ENCODE measurements at places on chromosomes 3 and 15.

- peak; percentile 32 for DNase-seq
Observed at GRCh38 chr3:112776000-112776399, 70.7 kb downstream of the CD200R1L start.

DNA sequence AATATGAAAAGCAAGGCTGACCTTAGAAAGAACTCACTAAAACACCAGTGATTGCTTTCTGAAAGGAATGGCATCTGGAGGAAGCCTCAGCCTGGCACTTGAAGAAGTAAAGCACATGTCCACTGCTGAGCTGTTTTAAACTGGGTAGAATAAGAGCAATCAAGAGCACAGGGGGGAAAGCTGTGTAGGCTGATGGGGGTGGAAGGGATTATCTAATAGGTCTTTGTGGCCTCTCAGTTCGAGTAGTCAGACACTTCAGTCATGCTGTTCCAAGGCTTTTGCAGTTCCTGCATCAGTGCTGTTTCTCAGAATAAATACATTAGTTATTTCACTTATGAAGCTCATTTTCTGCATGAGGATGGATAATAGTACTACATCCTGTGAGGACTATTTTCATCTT, 22.6 kb downstream of the CCDC191 start:
- no peak for DNase-seq

- peak; percentile 42 for DNase-seq
Observed at GRCh38 chr3:13141991-13142412, 68.8 kb upstream of the IQSEC1 start.

GRCh38 chr15:98713585-98714001, 65.3 kb downstream of the IGF1R start:
- DNase-seq: no peak

GRCh38 chr3:193940526-193940925, 195.4 kb upstream of the HES1 start:
- DNase-seq: no peak

- no peak for DNase-seq
Observed at GRCh38 chr3:143065364-143065763, 54.2 kb upstream of the CHST2 start.

DNA sequence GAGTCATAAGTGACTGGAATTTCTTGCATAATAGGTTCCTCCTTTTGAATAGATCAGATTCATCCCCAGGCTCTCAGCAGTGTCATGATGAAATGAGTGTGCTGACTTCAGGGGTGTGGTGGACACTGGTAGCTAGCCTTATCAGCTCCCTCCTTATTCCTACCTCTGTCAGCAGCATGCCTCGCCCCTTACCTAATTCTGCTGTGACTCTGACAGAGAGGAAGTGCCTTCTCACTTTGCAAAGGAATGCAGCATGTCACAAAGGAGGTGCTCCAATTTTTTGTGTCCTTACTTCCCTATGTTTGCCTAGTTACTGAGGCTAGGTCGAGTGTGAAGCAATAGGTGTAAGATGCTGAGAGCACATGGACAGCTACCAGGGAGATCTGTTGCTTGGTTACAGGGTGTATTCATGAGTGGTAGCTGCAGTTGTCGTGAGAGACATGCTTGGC, 90.6 kb downstream of the TNFAIP8L3 start:
- DNase-seq: peak; percentile 29

DNA sequence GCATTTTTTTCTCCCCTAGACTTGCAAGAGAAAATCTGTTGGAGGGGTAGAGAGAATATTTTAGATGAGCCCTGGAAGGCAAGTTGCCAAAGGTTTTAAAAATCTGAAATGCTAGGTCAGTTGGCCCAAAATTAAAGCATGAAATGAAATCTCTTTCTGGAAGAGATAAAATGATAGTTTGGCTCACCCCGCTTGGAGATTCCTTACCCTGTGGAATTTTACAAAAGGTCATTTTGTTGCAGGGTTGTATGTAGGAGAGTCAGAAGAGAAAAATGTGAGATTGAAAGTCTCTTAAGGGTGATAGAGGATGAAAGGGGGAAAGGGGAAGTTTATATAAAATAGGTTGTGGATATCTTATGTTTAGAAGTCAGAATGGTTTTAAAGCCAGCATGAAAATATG, 277.8 kb downstream of the CD47 start:
- DNase-seq: no peak

DNA sequence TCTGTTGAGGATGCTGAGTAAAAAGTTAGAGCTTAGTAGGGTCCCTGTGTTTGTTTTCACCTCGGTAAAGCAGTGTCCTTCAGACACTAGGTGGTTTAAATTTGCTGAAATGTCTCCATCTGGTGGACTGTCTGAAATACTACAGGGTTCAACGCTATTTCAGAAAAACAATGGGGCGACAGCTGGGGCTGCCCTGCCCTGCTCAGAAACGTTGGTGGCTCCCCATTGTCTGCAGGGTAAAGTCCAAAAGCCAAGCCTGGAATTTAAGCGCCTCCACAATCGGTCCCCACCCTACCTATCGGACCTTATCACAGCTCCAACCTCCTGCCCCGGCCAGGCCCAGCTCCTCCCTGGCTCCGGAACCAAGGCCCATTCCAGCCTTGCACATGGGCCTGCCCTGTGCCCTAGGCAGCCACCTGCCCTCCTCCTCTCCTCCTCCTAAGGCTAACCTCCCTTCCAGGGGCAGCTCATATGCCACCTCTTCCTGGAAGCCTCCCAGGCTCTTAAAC, 4.3 kb upstream of the TSEN2 start:
- DNase-seq: peak; percentile 59

DNA sequence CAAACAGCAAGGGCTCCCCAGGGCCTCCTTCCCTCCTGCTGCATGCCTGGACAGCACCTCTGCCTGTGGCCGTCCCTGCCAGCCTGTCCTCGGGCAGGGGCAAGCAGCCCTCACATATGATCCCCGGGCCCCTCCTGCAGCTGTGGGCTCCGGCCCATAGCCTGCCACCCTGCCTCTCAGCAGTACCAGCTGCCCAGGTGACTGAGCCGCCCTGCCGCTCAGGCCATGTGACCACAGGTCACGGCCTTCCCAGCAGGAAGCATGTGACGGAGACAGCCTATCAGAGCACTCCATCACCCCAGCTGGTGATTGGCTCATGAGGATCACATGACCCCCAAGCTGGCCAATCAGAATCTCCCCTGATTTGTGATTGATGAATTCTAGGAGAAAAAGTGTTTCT, 23.9 kb downstream of the ALDH1L1 start:
- DNase-seq: peak; percentile 12

DNA sequence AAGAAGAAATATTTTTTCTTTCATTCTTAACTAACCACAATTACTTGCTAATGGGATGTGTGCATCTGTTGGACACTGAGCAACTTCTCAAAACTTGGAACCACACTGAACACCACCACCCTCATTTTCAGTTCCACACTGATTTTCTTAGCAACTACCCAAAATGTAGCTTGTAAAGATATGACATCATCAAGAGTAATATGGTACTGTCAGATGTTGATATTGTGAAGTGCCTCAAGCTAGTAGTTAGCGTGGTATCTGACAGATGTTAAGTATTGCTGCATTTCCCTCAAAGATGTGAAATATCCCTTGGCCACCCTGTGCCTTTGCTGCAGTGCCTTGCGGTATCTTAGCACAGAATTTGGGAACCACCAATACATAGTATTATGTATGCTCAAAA, 9.3 kb downstream of the RFTN1 start:
- no peak for DNase-seq

DNA sequence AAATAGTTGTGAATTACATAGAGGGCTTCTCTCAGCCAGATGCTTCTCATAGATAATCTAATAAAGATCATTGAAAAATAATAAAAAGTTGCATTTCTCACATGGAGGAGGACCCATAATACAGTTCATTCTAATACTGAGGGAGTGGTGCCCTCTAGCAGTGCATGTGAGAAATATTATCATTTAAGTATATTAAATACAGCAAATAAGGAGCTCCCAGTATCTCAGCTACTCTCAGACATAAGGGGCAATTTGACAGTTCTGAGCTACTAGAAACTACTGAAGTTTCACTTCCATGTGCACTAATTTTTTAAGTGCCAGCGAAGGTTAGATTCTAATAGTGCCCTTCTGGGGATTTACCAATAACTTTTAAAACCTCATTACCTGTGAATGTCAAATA, 188.3 kb downstream of the IL5RA start:
- peak; percentile 11 for DNase-seq

- no peak for DNase-seq
Observed at GRCh38 chr15:71595846-71596553, 214.4 kb upstream of the NR2E3 start.

DNA sequence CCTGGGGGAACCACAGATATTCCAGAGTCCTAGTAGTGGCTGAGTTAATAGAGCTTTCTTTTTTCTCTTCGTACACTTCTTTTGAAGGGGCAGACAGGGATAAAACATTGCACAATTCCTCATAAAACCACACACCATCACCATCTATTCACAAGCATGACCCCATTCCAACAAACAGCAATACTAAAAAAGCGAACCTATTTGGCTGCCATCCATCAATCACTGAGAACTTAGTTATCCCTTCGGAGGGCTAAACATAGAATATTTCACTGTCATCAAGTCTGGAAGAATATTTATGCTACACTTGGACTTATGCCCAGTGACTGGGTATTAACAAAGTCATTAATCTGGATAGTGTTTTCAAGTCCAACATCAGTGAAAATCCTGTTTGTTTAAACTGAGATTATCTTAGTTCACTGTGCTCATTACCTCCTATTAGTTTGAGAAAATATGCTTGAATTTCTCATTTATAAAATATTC, 80.3 kb upstream of the PRTG start:
- peak; percentile 70 for DNase-seq

GRCh38 chr15:41241221-41241964, 10.3 kb downstream of the CHP1 start:
- no peak for DNase-seq

DNA sequence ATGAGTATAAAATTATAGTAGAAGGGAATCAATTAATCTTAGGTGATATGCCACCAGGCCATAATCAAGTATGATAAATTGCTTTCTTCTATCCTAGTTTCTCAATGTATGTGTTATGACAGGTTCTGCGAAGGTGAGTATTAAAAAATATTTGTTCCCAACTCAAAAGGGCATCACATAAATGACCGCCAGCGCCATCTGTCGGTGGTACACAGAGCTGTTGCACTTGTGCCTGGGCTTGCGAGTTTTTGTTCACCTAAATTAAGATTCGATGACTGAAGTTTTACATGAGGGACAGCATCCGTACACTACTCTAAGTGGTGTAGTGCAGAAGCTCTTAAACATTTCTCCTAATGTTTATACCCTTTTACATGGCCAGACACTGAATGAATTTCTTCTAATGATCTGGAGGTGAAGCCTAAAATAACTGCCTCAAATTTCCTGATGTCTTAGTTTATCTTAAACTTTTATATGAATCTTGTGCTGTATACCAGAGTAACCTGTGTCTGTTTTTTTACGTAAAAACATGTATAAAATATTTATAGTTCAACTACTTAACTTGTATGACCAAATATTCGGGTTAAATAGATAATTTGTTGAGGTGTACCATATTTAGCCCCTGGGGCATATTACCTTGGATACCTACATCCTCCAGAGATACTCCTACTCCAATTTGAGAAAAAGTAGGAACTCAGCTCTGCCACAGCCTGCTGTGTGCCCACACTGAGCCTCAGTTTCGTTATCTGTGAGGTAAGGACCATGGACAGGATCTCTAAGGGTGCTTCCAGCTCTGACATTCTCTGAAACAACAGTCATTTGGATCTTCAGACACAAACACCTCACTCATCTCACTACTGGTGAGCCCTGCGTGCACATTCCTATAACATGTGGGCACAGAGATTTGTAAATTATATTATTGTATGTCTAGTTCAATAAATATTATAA, 365.6 kb downstream of the MAGI1 start:
- DNase-seq: peak; percentile 36

DNA sequence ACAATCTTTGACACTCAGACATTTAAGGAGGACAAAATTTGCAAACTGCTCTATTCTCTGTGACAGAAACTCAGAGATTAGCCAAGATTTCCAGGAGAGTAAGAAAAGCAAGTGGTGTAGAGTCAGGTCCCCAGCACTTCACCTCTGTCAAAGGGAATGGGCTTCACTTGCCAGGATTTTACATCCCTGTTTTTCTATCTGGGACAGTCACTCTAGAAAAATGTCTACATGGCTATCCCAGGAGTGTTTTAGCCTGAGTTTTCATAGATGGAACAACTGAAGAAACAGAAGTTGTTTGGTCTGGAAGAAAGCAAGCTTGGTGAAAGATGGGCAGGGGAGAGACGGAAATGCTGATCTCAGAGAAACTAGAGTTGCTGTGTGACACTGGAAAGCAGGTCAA, 3.0 kb downstream of the FAM219B start:
- DNase-seq: no peak

GRCh38 chr3:169509780-169510692, 153.5 kb downstream of the MECOM start:
- DNase-seq: no peak

DNA sequence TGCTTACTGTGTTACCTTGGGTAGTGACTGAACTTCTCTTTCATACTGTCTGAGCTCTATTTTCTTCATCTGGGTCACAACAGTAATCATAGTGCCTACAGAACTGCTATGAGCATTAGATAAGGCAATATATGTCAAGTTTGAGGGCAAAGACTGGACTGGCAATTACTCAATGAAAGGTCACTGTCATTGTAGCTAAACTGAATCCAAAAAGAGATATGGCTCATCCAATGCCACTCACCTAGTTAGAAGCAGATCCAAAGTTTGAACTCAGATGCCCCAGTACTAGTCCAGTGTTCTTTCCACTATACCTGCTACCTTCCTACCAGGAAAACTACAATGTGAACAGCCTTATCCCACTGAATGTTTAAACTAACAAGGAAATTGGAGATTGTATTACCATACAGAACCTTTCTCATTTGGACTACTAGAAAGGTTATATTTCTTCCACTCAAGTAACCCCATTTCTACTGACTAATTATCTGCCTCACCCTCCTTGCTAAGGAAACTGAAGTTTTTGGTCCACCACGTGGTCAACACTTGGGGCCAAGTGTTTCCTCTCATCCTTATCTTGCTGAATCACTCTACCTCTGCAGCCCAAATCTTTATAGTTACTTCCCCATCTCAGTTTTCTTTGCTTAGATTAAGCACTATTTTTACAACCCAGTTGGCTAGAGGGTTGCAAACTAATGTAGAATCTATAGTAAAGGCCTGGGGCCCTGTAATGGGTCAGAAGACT, 202.3 kb upstream of the LPP start:
- no peak for DNase-seq

- no peak for DNase-seq
Observed at GRCh38 chr15:74453925-74454763, 6.8 kb downstream of the UBL7 start.

DNA sequence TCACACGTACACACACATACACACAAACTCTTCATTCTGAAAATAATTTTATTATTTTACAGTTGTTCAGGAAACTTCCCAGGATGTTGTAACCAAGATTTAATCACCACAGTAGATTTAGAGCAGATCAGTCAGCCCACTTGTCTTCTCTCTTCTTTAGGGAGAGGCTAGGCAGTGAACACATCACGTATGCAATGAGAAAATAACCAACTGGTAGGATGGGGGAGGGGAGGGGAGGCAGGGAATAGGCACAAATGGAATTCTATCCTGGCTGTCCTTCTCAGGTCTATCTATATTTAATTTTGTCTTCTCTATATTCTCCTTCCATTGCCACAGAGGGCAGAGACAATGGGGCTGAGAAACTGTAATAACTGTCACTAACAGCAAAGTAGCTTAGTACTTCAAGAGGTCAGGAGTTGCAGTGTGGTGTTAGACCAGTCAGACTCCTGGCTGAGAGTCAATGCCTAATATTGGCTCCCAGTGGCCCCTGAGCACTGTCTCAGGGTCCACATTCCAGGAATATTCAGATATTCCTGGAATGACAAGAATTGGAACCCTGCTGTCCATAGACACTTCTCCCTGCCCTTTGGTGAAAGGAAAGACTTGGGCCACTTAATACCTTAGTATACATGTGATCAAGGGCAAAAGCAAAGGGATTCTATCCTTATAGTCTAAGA, 2.6 kb upstream of the HCLS1 start:
- DNase-seq: no peak

Measured in A172 (cell line).